ENCODE measurements at places on chromosomes 16 and 17.
A peak's percentile ranks its signal among the peaks of the same experiment; 100 is the strongest.

GRCh38 chr17:49258394-49258793 is 27.8 kb upstream of the PHOSPHO1 start:
- no peak for DNase-seq

GRCh38 chr17:1197781-1198490 is 18.2 kb upstream of the ABR start:
- DNase-seq = no peak

DNA sequence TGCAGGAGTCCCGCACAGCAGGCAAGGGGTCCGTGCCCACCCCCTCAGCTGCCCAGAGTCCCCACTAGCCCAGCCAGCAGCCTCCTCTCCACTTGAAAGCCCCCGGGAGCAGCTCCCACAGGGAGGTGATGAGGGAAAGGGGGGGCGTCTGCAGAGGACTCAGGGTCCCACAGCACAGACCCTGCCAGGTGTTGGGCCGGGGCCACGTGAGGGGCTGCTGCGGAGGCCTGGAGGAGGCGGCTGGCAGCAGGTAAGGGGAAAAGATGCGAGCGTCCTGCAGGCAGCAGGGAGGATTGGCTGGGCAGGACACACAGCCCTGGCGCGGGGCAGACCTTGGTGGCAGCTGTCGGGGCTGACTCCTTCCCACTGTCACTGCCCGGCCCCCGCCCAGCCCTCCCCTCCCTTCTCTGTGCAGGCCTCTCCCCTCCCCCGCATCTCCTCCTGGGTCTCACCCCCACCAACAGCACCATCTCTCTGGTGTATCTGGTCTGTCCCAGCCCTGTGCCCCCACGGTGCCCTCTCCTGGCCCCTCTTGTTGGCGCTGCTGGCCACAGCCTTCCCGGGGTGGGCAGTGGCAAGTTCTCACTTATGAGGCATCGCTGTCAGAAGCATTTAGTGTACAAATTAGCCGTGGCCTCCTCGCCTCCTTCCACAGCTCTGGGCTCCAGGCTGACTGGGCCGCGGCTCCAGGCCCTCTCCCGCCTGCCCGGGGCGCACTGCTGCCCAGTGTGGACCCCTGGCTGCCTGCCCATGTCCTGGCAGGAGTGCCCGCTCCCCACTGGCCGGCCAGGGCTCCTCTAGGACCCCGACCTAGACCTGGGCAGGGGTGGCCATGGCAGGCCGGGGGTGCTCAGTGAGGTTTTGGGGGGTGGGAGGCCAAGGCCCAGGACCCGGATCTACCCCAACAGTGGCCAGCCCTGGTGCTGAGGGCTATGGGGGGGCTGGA is 4.4 kb upstream of the PRR35 start:
- DNase-seq = no peak

- DNase-seq = no peak
Measured at GRCh38 chr16:70808371-70808770, 7.4 kb upstream of the VAC14 start.

DNA sequence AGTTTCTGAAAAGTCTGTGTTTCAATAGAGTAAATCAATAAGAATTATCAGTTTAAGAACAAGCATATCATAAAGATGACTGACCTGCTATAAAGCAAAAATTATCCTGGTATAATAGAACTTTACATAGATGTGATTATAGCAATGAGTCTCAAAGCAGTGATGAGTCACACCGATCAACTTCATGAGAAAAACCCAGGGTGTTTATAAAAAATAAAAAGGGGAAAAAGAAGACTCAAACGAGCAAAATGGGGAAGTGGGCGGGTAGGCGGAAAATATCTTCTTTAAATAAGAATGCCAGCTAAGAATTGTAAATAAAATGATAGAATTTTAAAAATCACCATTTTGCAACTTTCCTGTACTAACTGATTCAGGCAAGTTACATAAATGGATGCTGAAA is 46.8 kb downstream of the BRIP1 start:
- DNase-seq = no peak

- DNase-seq = peak; percentile 60
Measured at GRCh38 chr16:66728117-66728787, 23.2 kb downstream of the DYNC1LI2 start.

- no peak for DNase-seq
Measured at GRCh38 chr16:2154533-2155090, 970 bp upstream of the TRAF7 start.

DNA sequence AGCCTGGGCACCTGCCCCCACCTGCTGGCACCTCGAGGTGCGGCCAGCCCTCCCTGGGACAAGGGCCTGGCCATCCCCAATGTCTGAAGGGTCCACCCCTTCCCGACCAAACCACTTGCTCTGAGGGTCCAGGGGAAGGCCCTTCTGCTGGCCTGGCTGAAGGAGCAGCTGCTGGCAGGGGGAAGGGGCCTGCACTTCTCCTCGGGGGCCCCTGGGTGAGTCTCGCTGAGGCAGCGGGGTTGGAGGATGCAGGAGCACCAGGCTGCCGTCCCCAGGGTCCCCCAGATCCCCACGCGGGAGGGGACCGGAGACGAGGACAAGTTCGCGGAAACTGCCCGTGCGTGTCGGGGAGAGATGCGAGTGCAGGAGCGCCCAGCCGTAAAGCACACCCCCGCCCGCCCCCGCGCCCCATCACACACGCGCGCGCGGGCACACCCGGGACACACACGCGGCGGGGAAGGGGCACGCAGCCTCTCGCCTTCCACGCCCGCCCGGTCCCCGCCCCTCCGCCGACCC is 725 bp upstream of the CACNA1H start:
- no peak for DNase-seq

DNA sequence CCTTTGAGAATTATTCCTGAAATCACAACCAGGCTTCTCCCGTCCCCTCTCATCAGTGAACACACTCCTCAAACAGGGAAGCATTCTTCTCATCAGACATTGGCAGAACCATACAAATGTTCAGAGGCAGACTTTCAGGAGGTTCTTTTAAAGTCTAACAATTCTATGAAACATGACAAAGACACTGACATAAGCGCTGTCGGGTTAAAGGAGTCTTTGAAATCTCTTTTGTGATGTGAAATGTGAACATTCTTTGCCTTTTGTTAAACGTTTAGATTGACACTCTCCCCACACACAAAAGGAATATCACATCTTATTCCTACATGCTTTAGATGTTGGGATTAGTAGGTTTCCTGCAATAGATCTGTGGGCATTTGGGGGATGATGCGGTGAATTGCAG is 63.9 kb downstream of the NETO2 start:
- DNase-seq = no peak

GRCh38 chr17:17155568-17155967 is 50.6 kb downstream of the PLD6 start:
- DNase-seq = no peak

GRCh38 chr17:59151006-59151405 is 4.0 kb downstream of the SKA2 start:
- DNase-seq = no peak

GRCh38 chr17:6712854-6713129 is 377 bp downstream of the SLC13A5 start:
- no peak for DNase-seq

GRCh38 chr17:76797241-76797840 is 59.4 kb downstream of the MFSD11 start:
- DNase-seq = no peak

GRCh38 chr16:75570396-75571065 is 4.4 kb downstream of the GABARAPL2 start:
- DNase-seq = no peak

- no peak for DNase-seq
Measured at GRCh38 chr16:12461201-12461600, 342.5 kb downstream of the CPPED1 start.

DNA sequence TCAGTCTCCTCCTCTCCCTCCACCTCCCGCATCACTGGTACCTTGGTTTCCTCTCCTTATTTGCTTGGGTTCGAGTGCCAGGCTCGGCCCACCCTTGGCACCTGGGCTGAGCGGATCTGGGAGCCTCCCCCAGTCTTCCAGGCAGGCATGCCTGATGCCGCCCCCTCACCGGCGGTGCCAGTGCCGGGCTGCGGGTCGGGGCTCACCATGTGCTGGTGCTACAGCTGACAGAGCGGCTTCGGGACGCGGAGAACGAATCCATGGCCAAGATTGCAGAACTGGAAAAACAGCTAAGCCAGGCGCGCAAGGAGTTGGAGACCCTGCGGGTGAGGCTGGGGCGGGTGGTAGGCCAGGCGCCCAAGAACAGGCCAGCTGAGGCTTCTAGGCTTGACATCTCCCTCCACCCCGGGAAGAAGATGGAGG is 19.2 kb downstream of the FMNL1 start:
- DNase-seq = no peak

- DNase-seq = no peak
Measured at GRCh38 chr17:40312131-40312731, 3.3 kb downstream of the RARA start.

DNA sequence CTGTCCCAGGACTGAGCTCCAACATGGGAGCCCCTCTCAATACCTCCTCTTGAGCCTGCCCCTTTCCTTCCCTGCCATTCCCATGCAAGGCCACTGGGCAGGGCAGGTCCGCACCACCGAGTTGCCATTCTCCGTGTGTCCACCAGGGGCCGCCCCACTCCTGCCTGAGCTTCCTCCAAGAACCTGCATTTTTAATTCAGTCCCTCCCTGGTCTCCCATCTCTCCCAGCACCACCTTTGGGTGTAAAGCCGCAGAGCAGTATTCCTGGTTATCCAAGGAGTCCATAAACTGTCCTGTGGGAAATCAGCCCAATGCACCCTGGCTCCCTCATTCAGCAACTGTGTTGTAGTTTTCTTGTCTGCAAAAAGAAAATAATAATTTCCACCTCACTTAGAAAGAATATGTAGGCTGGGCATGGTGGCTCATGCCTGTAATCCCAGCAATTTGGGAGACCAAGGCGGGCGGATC is 15.9 kb upstream of the ANKRD40CL start:
- peak; percentile 81 for DNase-seq

GRCh38 chr16:62700426-62701294 is 664.4 kb upstream of the CDH8 start:
- peak; percentile 13 for DNase-seq

GRCh38 chr16:74867281-74867849 is 92.7 kb upstream of the FA2H start:
- DNase-seq = no peak

DNA sequence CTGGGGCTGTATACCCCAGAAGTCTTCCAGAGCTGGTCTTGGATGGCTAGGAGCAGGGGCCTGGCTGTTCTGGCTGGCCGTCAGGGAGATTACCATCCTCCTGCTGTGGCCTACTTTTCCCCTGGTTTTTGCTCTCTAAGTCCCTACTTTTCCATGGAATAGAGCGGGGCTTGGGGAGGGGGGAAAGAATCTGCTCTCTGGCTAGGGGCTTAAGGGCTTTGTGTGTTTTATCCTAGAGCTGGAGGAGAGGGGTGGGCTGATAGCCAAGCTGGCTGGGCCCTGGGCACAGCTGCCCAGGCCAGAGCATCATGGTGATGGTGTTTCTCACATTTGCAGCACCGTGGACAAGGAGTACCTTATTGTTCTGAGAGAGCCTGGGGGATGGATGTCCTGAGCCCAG is 3.6 kb downstream of the NRN1L start:
- DNase-seq = no peak

DNA sequence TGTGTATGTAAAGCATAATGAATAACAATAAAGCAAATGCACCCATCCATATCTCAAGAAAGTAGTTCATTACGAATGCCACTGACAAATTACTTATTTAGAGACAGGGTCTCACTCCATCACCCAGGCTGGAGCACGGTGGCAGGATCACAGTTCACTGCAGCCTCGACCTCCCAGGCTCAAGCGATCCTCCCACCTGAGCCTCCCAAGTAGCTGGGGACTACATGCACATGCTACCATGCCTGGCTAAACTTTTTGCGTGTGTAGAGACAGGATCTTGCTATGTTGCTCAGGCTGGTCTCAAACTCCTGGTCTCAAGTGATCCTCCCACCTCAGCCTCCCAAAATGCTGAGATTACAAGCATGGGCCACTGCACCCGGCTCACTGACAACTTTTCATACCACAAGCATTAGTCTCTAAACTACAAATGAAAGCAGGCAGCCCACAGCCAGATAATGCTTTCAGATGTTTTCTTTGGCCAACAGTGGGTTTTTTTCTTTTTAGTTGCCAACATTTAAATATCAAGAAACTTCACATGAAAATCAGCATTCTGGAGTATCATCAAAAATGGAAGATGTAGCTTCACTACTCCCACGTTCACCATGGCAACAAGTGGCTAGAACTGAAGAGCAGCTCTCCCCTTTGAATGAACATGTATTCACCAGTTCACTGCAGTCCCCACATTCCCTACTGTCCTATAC is 7.7 kb downstream of the ARHGAP17 start:
- no peak for DNase-seq

- no peak for DNase-seq
Measured at GRCh38 chr16:50195276-50195675, 42.2 kb downstream of the TENT4B start.

GRCh38 chr17:39199820-39200069 is 338 bp upstream of the RPL19 start:
- DNase-seq = peak; percentile 88

DNA sequence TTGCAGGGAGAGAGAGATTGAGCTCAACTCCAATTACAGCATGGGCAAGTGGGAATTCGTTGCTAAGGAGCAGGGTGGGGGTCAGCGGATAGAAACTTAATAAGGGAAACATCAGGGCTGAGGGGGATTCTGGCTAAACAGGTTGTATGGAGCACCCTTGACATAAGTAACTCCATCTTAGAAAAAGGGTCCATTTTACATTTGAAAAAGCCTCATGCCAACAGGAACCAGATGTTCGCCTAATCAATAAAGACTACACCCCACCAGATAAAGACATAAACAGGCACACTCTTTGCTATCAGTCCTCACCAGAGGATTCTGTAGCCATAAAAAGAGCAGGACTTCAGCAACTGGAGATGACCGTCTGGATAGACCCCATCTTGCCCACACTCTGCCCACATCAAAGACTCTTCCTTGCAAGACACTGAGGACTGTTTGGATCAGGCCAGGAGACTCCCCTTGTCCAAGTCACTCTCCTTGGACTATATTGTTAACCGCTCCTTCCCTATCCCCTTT is 1.6 kb upstream of the LRRC75A start:
- DNase-seq = no peak

GRCh38 chr16:788399-789126 is at the start of gene CHTF18:
TSS of gene CHTF18 (plus strand) at chr16:788620. CDS start at chr16:788685, 65 bp downstream.
- DNase-seq = peak; percentile 74

GRCh38 chr17:20989481-20989880 is 53.3 kb downstream of the USP22 start:
- no peak for DNase-seq

DNA sequence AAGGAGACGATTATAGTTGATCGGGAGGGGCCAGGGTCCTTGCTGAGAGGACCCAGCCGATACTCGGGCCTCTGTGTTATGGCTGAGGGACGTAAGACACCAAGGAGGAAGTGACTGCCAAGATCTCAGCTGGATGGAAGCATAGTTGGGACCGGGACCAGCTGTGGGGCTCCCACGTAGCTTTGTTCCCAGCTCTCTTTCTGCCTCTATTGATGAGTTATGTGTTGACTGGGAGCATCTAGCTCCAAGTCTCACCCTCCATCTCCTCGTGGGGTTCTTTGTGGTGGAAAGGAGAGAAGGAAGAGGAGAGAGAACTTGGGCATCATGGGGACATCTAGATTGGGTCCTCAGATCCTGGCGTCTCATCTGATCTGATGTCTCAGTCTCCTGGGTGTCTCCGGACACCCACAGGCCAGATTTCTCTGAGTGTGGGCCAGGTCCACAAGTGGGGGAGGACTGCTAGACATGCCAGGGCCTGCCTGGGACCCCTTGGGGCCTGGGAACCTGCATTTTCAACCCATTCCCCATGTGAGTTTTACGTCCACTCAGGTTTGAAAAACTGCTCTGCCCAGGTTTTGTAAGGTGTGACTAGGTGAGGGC is 1.0 kb downstream of the MGRN1 start:
- no peak for DNase-seq

GRCh38 chr17:8954339-8954738 is 11.2 kb downstream of the PIK3R5 start:
- DNase-seq = no peak
